H4 (cell line): ENCODE measurements at places on chromosomes 3 and 15. TPM values are rescaled to one million over a fixed set of nuclear protein-coding genes. Genes with fewer than 3 reads are reported as not detected.

WWTR1 gene
- 37.2 and 47.4 TPM in 2 replicates for total RNA-seq

GRCh38 chr3:149744151-149744550 is 8.1 kb downstream of the COMMD2 start:
- no peak for DNase-seq

DNA sequence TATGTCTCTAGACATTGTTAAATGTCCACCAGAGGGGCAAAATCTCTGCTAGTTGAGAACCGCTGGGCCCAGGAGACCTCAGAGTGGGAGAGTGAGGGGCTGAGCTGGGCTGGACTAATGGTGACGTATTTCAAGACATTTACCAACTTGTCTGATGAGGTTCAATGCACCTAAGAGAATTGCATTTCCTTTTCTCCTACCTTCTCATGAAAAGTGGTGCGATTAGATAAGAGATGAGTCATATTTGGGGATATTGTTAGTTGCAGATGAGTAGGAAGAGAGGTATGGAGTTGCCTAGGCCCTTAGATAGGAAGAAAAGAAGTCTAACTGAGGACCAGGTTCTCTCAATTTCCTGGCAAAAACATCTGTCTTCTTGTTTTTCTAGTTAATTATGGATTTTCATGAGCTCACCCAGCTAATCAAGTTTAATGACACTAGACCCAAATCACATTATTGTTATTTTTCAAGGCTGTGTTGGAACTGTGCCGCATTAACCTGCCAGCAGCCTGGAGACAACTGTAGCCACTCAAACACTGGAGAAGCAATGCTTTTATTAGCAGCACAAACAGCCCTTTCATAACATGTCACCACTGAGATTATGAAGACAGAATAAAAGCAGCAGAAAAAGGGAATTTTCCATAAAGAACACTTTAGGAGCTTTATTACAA is 144.2 kb downstream of the PDCD6IP start:
- no peak for DNase-seq

GRCh38 chr3:13417166-13417947 is 2.8 kb downstream of the NUP210 start:
- no peak for DNase-seq

DNA sequence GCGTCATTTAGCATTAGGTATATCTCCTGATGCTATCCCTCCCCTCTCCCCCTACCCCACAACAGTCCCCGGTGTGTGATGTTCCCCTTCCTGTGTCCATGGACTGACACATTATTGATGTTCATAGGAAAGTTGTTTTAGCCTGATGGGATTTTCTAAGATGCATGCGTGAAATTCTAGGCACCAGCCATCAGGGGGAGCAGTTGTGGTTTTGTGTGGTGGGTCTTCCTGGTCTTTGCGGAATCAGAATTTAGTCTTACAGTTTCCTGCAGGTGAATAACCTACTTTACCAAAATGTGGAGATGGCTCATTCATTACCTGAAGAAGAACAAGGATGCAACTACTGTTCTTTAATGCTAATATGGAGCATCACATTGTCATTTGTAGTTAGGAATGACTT is 455.0 kb upstream of the THBS1 start:
- DNase-seq: peak; percentile 67

DNA sequence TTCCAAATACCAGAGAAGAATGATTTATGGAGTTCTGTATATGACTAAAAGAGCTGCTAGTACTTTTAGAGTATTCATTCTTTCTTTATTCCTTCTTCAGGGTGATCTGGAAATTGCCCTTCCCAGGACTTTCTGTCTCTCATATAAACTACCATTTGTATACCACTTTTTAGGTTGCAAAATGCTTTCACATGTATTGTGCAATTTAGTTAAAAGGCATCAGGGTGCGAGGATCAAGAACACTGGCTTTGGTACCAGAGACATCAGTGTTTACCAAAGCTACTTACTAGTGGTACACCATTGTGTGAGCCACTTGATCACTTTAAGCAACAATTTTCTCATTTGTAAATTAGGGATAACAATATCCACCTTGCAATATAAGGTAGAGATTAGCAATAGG is 251.4 kb downstream of the TIGIT start:
- DNase-seq: no peak

DNA sequence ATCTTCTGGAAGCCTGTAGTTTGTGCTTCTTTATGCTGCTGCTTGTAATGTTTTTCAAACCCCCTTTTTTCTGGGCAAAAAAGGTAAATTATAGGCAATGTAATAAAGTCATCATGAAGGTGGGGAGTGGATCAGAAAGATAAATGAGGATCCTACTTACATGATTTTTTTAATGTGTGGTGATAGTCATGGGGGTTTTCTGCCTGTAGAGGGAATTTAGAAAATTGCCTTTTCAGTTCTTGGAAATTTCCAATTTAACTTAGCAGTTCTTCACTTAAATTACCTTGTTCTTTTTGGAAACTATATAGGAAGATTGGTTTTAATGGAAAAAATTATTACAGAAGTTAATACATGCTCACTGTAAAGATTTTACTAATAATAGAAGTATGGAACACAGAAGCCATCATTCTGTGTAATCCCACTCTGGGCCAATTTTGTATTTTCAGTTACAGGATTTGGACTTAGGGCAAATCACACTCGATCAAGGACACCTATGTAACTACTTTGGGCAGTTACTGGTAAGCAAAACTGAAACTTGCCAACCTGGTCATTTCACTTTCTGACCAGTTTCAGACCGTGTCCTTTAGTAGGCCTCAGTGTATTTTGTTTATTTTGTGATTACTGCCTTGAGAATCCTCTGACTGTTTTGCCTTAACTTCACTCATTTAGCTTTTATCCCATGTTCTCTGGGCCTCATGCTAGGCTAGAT is 10.5 kb upstream of the SCAANT1 start:
- DNase-seq: no peak
